ENCODE measurements at places on chromosomes 12 and 14.

- DNase-seq: no peak
Observed at GRCh38 chr12:59196989-59197388, 276.7 kb upstream of the LRIG3 start.

- DNase-seq: no peak
Observed at GRCh38 chr12:107459641-107460040, 226.0 kb upstream of the PWP1 start.

DNA sequence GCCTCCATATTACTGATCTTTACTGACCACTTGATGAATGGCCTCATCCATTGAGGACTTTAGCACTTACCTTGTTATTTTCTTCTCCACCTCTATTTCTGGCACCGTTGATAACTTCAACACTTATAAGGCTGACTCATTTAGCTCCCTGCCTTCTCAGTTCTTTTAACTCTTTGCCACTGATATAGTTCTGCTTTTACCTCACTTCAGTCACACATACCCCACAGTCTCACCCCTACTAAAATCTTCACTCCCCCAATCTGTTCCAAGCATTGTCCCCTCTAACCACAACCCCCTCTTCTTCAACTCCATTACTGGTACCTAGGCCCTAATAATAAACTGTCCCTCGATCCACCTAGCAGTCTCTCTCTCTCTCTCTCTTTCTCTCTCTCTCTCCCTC is 141.0 kb downstream of the PAH start:
- DNase-seq: no peak

DNA sequence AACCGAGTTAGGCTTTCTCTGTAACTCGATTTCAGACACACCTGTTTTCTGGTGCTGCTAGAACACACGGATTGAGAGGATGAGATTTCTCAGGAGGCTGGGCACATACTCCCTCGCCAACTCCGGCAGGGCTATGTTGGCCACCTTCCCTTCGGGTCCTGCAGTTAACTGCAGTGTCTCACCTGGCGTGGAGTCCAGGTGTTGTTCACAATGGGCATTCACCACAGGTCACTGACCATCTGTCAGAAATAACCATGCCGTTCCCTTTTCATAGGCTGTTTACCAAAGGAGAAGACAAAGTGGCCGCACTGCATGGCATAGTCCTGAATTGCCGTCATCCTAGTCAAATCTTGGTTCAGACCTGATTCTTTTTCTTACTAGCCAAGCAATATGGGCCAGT is 5.5 kb upstream of the KCNH3 start:
- DNase-seq: no peak

DNA sequence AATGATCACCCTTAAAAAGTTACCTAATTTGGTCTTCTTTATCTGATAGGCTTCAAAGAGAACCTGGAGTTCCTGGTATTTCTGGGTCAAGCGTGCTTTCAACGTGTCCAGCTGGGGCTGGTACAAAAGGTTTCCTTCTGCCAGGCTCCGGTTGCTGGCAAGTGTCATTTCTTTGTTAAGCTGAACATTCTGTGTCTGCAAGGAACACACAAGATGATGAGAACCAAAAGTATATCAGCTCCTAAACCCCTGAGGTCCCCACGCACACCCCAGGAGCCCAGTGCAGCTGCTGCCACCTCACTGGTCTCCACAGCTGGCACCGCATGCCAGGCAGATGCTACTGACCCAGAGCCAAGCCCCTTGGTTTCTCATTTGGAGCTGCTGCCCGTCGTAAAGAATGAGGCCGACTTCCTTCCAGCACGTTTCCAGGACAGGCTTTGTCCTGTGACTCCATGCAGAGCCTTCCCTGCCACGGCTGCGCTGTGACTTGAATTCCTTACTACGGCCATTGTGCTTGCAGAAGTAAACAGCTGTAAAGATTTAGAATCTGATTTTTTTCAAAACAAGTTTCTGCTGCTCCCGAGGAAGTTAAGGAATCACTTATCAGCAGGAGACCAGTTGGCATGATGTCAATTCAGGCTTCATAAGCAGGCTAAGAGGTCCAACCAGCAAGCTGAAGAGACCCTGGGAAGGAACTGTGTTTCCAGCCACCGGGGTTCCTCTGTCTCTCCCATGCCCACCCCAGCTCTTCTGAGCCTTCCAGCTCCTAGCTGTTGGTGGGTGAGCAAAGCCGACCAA is 24.9 kb downstream of the VPS37B start:
- no peak for DNase-seq

DNA sequence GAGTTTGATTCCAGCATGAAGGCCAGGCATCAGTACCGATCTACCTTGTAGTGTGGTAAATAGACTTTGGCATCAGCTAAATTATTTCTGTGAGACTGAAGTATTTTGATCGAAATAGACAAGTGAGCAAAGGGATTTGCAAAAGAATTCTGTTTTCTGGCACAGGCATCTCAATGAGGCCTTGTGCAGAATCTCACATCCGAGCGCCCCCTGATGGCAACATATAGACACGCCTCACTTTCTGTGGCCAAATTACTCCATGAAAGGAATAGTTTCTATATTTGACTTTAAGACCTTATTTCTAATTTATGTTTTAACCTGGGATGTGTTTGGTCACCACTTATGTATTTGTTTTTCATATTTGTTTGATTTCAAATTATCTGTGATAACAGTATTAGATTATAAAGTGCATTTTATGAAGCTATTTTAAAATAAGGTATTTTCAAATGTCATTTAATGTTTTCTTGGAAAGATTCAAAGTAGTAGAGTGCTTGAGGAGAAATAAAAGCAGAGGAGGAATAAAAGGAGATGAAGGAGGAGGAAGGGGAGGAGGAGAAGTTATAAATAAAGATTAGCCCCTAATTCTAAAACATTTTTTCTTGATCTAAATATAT is 731.9 kb downstream of the NRXN3 start:
- DNase-seq: no peak

DNA sequence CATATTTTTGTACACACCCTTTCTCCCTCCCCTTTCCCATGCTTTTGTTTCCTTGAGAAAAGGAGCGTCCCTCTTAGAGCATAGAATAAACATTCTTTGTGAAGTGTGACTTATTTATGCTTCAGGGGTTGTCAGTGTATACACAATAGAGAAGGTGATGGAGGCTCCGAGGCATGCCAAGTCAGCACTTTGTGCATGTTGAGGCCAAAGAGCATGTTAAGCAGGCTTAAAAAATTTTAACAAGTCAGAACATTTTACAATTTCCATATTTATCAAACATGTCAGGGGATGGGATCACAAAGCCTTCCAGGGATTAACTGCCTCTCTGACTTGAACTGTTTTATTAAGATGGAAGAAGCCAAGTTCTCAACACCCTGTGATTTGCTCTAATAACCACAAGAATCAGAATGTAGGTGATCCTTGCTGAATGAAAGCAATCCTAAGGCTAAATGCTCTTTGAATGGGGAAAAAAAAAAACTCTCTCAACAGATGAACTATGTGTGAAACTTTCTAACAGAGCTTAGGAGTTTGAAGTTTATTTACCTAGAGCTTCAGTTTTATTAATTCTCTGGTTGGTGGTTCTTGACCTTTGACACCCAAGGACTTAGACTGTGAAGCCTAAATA is 223.1 kb downstream of the RAD51B start:
- DNase-seq: no peak

GRCh38 chr12:51801027-51801426 is 47.5 kb downstream of the FIGNL2 start:
- DNase-seq: no peak

DNA sequence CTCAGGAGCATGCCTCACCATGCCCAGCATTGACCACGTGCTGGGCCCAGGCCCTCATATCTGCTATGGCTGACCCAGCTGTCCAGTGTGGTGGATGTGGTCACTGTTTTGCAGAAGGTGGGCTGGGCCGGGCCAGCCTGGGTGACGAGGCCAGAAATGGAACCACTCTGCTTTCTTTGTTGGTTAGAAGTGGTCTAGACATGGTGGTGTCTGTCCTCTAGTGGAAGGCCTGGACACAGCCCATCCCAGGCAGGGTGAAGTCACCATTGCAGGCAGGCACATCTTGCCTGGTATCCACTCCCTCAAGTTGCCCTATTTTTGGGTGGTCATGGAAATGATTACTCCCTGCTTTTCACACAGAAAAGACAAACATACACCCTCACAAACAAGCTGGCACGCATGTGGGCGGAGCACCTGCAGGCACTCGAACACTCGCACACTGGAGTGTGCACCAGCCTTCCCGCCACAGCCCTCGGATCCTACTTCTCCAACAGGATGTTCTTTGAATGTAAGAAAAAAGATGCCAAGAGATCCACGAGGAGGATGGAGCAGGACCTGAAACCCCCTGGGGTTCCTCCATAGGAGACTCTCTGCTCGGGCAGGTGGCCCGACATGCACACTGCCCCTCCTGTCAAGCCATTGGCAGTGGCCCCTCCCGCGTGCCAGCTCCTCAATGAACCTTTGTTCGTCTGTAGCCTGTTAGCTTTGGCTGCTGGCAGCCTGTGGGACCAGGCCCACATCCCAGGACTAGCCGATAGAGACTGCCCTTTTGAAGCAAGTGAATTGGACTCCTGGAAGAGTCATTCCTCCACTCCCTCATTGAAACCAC is 38.4 kb downstream of the MLXIP start:
- DNase-seq: no peak

DNA sequence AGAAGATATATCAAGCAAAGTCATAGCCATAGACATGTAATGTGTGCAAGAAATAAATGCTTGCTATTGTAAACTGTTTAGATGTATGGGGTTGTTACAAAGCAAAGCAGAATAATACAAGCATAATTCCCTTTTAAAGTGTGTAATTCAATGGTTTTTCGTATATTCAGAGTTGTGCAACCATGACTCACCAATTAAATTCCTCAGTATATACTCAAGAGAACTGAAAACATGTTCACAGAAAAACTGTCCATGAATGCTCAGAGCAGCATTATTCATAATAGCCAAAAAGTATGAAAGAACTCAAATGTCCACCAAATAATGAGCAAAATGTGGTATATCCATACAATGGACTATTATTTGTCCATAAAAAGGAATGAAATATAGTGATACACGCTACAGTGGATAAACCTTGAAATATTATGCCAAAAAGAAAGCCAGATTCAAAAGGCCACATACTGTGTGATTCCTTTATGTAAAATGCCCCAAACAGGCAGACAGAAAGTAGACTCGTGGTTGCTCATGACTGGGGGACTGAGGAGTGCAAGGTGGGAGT is 9.3 kb downstream of the GXYLT1 start:
- DNase-seq: no peak

GRCh38 chr14:104858811-104859426 is 6.1 kb upstream of the CEP170B start:
- DNase-seq: no peak

DNA sequence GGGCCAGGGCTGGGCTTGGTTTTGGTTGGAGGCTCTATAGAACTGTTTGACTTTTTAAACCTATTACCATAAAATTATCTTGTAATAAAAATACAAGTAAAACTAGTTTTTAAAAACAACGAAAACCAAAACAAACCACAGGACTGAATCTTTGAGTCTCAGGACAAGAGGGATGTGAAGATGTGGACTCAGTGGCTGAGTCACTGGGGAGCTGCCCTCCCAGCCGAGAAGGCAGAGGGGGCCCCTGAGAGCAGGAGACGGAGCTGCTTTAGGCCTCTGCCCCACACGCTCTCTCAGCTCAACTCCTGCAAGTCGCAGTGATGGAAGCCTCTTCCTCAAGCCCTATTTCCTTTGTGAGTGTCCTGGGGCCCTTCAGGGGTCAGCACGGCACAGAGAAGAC is 59.0 kb downstream of the CDC42BPB start:
- DNase-seq: no peak

DNA sequence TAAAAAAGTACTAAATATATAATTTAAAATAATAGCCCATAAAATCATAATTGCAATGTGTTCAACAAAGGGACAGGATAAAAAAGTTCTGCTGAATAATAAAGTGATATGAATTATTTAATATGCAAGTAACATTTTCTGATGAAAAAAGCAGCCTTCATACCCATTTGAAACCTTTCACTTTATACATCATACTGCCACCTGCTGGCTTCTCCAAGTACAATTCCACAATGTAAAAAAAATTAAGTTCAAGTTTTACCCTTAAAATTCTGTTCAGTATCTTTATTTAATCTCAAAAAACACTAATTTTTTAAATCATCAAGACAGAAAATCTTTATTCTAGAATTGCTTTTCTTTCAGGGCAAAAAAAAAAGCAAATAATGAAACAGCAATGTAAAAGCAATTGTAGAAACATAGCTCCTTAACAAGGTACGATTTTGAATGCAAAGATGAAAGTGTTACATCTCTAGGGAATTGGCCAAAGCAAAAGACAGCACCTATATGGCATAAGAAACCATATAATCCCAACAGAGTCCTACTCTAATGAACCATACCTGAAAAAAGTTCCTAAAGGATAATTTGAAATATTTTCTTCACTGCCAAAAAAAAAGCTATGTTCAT is 15.0 kb downstream of the MDM1 start:
- peak; percentile 65 for DNase-seq

DNA sequence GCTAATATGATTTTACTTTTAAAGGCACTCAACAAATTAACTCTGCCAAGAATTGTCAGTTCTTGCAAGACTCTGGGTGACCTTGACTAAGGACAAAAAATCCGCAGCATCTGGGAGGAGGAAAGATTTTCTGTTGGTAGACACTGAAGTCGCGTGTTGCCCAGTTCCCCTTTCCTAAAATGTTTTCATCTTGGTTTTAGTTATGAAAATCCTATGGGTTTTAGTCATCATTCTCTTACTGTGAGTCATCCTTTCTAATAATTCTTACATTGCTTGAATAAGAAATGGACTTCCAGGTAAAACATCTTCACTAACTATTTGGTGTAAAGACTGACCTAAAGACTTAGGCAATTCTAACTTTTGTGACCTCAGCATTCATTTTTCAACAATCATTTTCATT is 9.1 kb downstream of the GSG1 start:
- no peak for DNase-seq

DNA sequence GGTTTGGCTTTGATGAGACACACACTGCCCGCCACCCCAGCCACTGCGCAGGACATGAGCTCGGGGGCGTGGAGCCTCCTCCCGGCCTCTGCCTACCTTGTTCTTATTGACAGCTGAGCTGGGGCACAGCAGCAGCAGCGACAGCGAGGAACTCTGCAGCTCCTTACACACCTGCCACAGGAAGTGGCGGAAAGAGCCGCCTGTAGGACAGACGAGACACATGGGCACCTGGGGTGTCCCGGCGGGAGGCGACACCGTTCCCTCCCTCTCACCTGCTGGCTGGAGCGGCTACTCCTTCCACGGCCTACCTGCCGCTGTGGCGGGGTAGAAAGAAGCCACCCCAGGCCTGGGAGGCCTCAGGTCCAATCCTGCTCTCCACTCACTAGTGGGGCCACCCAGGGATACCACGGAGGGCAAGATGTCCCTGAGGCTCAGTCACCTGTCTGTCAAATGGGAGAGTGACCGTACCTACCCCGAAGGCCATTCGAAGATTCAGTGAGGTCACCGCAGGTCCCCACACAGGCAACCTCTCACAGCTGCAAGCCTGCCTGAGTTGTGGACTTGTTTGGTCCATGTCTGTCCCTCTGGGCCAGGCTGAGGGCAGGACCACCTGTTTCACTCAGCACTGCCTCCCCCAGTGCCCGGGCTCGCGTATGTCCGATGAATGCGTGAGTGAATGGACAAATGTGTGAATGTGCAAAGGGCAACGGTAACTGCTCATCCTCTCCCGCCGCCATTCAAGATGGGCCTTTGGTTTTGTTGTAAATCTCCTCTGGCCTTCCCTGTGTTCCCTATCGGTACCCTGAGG is 42.6 kb downstream of the TRAFD1 start:
- DNase-seq: no peak

Data from stimulated activated CD4-positive, alpha-beta T cell treated with anti-CD3 and anti-CD28 coated beads, Interleukin-4, amount 100 ng/mL, for 24 hours (primary cell).